ENCODE measurements at places on chromosomes 1 and 21. TPM values are rescaled to one million over a fixed set of nuclear protein-coding genes. Genes with fewer than 3 reads are reported as not detected.

The IL10RB gene
- total RNA-seq, result 64.9 TPM

The FAM72C gene
- 2.3 TPM for total RNA-seq

The NBPF6 gene
- not detected for total RNA-seq

The SERPINC1 gene
- total RNA-seq, result not detected

The TCHHL1 gene
- total RNA-seq, result not detected

The CD164L2 gene
- not detected for total RNA-seq

The RUNX3 gene
- not detected for total RNA-seq

The PDC gene
- not detected for total RNA-seq

The SH3BP5L gene
- total RNA-seq, result 28.4 TPM
